ENCODE measurements at places on chromosomes 2 and 18.

DNA sequence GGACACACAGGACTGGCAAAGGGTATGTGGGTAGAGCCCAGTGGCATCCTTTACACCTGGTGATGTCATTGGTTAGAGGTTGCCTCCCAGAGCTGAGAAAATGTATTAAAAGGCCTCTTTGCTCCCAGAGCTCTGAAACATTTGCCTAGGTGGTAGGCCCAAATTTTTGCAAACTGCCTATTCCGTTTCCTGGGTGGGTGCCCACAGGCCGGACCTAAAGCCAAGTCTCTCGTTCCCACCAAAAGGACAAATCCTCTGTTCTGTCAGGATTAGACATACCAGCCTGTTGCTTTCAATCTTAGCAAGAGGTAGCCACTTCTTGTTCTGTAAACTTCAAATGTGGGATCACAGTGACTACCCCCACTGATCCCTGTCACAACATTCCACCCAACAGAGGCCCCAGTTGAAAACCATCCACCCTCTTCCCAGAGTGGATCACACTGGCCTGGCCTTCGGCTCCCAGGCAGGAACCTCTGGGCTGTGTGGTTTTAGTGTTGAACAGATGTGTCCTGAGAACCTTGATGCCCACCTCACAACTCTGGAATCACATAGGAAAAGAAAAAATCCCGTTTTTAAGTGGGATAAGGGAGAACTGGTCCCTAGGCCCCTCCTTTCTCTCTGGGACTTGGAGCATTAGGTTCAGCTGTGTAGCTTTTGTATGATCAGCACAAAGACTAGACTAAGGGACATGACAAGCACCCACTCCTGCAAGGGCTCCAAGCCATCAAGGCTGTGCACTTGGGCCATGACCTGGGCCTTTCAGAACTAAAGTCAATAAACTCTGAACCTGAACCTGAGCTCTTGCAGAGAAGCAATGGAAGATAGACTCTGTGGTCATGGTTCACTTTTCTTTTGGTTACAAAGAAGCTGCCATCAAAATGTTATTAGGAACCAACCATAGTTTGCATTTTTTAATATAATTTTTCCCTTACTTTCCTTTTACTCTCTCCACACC lies 211.3 kb downstream of the CYP26B1 start:
- DNase-seq, result no peak

DNA sequence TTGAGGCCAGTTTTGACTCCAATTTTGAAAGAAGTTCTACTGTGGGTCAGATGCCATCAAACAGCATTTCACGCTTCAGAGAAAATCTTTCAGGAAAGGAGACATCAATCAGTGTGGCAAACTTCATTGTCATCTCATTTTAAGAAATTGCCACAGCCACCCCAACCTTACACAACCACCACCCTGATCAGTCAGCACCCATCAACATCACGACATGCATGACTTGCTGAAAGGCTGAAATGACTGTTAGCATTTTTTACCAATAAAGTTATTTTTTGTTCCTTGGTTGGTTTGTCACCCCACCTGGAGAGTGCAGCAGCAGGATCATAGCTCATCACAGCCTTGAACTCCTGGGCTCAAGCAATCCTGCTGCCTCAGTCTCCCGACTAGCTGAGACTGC lies 10.4 kb downstream of the DNAJC10 start:
- no peak for DNase-seq

DNA sequence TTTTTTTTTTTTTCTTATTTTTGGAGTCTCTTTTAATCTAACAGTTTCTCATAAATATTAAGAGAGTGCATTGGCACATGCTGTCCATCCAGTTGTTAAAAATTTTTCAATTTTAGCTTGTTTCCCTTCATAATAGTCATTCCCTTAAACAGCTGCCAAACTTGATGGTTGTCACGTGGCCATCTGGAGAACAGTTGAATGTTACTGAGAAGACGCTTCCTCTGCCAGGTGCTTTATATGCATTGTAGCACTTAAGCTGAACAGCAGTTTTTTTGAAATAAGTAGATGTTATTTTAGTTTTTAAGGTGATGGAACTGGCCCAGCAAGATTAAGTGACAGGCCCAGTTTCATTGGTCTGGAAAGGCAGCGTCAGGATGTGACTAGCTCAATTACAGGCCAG lies 3.3 kb downstream of the SMARCAL1 start:
- DNase-seq, result no peak

- no peak for DNase-seq
These were observed 144.1 kb downstream of the NCOA1 start for GRCh38 chr2:24635181-24635580.

DNA sequence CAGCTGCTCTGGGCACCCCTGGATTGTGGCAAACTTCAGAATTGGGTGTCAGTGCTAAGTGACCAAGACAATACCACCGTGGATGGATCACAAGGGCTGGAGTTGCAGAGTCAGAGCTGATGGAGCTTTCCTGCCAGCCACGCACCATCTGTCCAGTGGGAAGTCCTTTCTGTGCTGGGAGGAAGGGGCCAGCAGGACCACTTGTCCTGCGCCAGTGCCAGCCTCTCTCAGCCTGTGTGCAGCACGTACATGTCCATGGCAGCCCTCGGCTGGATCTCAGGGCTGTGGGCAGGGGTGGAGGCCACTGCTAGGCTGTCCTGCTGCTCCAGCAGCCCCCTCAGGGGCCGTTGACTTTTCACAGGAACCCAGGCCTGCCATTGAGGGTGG lies 33.3 kb downstream of the RAB31 start:
- DNase-seq, result no peak

DNA sequence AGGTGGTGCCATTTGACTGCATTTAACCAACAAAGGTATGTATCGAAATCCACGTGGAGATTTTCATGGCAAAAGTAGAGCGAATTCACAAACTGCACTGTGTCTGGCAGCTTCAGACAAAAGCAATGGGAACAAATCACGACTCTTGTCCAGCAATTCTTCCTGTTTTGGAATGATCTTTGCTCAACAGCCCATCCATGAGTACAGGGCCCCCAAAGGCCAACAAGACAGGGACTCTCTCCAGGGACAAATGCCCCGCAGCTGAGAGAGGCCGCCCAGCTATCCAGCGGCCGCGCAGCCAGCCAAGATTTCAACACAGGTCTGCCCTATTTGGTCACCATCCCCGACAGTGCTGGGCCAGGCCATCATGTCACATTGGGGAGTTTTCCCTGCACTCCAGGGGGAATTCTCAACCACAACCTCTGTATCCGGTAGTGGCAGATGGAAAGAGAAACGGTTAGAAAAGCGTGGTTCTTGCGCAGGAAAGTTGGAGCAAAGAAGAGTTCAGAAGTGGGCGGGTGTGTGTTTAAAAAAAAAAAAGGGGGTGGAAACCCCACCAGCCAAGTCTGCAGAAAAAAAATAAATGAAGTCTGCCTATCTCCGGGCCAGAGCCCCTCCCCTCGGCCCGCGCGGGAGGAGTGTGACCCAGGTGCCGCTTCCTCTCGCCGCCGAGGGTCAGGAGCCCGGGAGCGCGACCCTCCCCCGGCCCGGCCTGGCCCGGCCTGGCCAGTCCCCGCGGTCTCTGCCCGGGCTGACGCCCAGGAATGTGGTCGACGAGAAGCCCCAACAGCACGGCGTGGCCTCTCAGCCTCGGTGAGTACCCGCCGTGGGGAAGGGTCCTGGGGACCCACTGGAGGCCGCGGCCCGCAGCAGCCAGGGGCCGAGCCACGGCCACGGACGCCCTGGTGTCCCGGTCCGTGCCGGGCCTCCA lies at the start of gene GYPC:
Gene GYPC (plus strand): TSS at position 659 of the 931 bp plus-strand sequence. CDS start 106 bp downstream, at position 765.
- DNase-seq, result no peak

- DNase-seq, result no peak
These were observed 24.0 kb downstream of the GAREM2 start for GRCh38 chr2:26196683-26197418.

- no peak for DNase-seq
These were observed 15.4 kb downstream of the ZNF516 start for GRCh38 chr18:76479351-76480238.

GRCh38 chr2:64700133-64700809 lies 46.6 kb upstream of the SERTAD2 start:
- no peak for DNase-seq

- DNase-seq, result peak; percentile 39
These were observed 20.0 kb upstream of the RESP18 start for GRCh38 chr2:219352448-219353023.

DNA sequence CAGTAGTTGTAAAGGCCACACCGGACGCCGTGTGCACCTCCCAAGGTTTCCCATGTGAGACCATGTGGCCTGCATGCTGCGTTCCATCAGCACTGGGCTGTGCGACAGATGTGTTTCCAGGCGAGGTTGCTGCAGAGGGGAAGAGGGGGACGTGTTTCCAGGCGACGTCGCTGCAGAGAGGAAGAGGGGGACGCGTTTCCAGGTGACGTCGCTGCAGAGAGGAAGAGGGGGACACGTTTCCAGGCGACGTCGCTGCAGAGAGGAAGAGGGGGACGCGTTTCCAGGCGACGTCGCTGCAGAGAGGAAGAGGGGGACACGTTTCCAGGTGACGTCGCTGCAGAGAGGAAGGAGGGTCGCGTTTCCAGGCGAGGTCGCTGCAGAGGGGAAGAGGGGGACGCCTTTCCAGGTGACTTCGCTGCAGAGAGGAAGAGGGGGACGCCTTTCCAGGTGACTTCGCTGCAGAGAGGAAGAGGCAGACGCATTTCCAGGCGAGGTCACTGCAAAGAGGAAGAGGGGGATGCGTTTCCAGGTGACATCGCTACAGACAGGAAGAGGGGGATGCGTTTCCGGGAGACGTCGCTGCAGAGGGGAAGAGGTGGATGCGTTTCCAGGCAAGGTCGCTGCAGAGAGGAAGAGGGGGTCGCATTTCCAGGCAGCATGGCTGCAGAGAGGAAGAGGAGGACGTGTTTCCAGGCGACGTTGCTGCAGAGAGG lies 24.5 kb downstream of the NFATC1 start:
- no peak for DNase-seq

DNA sequence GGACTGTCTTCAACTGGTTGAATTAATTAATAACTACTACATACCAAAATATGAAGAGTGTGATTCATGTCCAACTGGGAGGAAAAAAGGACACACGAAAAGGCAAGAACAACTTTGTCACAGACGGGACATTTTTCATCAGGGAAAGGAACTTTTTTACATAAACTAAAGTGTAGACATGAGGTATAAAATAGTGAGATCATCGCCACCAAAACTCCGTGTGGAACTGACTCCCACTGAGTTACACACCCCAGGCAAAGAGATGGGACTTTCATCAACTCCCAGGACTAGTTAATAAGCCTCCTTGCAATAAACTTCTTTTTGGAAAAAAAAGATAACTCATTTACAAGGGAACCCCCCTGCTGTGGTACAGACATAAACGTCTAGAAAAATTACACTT lies 12.9 kb upstream of the NMI start:
- no peak for DNase-seq

DNA sequence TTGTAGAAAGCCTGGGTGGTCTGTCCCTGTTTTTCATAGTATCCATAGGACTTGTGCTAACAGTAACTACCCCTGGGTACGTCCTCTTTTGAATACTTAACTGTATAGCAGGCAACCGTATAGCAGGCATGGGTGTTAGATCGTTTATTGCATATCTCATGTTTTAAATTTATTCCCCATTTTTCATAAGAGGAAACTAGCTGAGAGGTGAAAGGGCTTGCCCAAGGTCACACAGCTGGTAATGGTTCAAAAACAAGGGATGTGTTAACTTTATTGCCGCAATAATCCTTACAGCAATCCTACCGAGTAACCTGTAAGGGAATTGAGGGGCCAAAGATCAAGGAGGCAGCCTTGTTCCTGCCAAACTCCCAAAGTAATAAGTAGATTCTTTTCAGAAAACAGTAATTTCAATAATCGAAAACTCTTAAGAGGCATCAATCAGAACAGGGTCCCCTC lies 990 bp upstream of the MGAT4A start:
- no peak for DNase-seq

DNA sequence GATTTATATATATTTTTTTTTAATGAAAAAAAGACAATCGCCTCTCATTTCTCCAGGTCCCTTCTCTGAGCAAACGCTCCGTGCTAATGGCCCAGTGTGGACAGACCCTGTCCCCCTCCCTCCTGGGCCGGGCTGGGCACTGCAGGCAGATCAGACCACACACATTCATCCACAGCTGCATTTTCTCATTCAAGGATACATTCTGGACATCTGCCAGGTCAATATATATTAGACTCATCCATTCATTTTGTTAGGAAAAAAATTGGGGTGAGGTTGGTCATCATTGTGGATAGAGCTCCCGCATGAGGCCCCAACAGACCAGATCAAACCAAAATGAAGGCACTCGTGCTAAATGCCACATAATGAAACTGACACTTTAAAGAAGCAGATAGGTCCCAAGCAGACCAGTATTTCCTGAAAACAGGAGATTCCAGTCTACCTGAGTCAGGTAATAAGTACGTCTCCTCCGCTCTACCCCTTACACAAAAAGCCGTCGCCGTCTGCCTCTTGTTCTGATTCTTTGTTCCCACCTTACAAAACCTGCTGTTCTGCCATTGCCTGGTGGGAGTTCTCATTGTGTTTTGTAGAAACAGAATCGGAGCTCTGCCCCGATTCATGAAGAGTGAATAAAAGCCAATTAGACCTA lies 15.4 kb upstream of the OTOS start:
- DNase-seq, result no peak

GRCh38 chr18:23981369-23981980 lies 33.1 kb upstream of the TTC39C start:
- no peak for DNase-seq

DNA sequence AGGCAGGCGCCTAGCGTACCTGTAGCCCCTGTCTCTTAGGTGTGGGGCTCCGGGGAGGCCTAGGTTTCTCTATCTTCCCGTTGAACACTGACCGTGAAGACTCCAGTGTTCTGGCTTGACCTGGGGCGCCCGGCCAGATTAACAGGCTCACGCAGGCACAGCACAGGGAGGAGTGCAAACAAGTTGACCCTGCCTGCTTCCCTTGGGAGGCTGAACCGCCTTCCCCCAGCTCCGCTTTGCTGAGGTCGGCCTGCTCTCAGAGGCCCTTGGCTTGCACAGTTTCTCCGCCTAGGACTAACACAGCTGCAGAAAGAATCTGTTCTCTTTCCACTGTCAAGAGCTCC lies 567 bp downstream of the PCYOX1 start:
- no peak for DNase-seq

GRCh38 chr2:109275120-109276012 lies 146.4 kb downstream of the SH3RF3 start:
- no peak for DNase-seq

DNA sequence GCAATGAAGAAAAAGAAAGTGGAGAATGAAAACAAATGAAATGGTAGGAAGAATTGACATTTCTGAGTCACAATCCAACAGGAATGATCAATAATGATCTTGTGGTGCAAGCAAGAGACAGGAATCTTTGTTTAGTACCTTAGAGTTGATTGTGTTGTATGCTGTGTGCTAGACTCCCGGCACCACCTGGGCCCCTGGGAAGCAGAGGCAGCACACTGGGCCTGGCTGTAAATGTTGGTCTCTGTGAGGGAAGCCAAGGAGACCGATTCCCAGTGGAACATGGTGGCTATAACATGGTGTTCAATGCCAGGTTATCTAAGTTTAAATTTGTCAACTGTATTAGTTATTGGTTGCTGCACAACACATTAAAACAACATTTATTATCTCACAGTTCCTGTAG lies 9.8 kb upstream of the CWC22 start:
- no peak for DNase-seq

- DNase-seq, result no peak
These were observed 183.1 kb upstream of the DPP10 start for GRCh38 chr2:114259389-114259788.
